ENCODE measurements at places on chromosomes 2 and 18. TPM values are rescaled to one million over a fixed set of nuclear protein-coding genes. Genes with fewer than 3 reads are reported as not detected.

The C1QL2 gene
- 0.20 TPM for total RNA-seq

The CSRNP3 gene
- total RNA-seq, result 5.9 TPM

The ICOS gene
- not detected for total RNA-seq

The SCN3A gene
- total RNA-seq, result 1.4 TPM

The TEKT4 gene
- total RNA-seq, result not detected

The KCNF1 gene
- total RNA-seq, result 1.6 TPM

The ZNF638 gene
- total RNA-seq, result 87.1 TPM

The TTC27 gene
- total RNA-seq, result 23.5 TPM

The PMAIP1 gene
- total RNA-seq, result 98.1 TPM

DNA sequence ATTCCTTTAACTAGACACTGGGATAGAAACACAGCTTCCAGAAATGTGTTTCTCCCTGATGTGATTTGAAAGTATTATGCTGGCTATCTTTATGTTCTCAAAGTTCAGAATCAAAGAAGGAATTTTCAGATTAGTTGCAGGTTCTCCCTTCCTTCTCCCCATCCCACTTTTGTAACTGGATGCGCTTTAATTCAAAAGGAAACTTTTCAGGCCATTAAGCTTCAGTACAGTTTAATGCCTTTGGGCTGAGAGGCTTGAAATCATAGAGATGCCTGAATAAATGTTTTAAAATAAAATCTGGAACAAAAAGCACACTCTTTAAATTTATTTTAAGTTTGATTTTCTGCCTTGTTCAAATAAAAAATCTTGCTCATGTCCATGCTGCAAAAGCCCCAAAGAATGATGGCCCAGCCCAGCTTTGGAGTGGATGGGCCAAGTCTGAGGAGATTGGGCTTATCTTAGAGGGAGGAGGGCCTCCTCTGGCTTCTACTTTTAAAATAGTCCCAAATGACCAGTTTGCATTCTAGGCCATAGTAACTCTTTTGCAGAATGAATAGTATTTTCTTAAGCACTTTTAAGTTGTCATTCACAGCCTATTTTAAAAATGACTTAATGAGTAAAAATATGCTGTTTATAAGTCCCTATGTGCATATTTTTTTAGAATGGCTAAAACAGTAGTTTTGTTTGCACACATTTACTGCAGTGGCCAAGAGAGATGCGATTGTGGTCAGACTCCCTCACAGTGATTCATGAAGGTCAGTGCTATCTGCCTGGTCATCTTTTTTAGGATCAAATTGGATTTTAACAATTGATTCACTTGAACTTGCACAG, 129.2 kb downstream of the MTX2 start:
- peak; percentile 60 for DNase-seq
- H3K27me3 ChIP-seq, result no peaks in the 10 kb centered on the region

DNA sequence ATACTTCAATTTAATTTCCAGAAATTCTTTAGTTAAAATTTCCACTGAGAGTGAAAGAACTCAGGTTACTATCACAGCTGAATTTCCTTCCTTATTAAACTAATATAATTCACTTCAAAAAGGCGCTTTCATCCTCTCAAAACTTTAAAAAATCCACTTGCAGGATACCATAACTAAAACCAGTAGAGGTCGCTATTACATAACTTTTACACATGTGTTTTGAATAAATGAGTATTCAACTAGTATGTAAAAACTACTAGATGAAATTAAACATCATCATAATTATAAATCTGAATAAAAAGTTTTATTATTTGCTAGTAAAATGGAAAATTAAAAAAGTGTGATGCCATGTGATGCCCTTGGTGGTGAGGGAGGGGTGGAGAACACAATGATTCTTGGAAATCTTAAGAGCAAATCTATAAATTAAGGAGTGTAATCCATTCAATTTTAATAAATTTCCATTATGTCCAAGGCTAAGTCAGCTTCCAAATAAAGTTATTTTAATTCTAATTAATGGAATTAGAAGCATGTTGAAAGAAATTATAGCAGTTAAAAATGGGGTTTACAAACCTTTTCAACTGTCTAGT, 61.4 kb downstream of the SOS1 start:
- H3K27me3 ChIP-seq, result no peaks in the 10 kb centered on the region
- no peak overlapping the region for H3K27ac ChIP-seq
- H3K4me1 ChIP-seq, result no peaks in the 10 kb centered on the region
- DNase-seq, result peak; percentile 28
- no peak overlapping the region for H3K4me3 ChIP-seq
- no peaks in the 10 kb centered on the region for H3K36me3 ChIP-seq

DNA sequence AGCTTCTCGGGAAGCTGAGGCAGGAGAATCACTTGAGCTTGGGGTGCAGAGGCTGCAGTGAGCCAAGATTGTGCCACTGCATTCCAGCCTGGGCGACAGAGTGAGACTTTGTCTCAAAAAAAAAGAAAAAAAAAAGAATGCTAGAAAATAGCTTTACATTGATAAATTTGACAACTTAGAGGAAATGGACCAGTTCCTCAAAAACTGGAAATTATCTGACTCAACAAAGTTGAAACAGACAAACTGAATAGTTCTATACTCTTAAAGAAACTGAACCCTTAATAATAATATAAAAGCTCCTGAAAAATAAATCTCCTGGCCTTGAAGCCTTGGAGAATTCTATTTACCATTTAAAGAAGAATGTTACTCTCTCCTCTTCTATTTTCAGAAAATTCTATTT, 151.0 kb upstream of the BCL2L11 start:
- peaks cover 5% of the 10 kb centered on the region for H3K27me3 ChIP-seq
- no peak for DNase-seq
- H3K27ac ChIP-seq, result no peak overlapping the region
- H3K4me1 ChIP-seq, result no peaks in the 10 kb centered on the region
- H3K36me3 ChIP-seq, result no peaks in the 10 kb centered on the region

DNA sequence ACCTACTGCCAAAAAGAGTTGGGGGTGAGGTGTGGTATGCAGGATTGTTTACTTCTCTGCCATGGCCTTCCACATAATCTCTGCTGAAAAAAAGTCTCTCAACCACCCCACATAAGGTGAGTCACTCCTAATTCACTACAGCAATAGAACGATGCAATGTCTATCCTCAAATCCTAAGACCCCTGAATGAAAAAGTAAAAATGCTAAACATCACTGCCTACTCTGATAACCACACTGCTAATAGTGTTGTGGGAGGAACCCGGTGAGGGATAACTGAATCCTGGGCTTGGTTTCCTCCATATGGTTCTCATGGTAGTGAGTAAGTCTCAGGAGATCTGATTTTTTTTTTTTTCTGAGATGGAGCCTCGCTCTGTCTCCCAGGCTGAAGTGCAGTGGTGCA, 252.5 kb downstream of the PIEZO2 start:
- H3K4me3 ChIP-seq, result no peak overlapping the region
- H3K27ac ChIP-seq, result no peak overlapping the region
- no peaks in the 10 kb centered on the region for H3K36me3 ChIP-seq

DNA sequence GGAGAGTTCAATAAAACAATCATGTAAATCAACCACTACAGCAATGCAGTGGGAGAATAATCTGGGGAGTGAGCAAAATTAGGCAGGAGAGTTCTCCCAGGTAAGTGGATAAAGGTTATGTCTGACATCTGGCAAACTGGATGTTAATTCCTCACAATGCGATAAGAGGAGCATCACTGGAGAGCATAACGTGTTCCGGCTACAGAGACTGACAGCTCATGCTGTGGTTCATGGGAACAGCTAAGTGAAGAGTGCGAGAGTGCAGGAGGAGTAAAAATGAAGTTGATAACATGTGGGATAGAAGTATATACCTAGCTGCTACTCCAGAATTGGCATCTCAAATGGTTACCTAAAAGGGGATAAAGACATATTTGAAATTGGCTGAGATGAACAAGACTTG, 153.2 kb downstream of the LTBP1 start:
- DNase-seq, result no peak
- no peak overlapping the region for H3K27ac ChIP-seq
- peaks cover 11% of the 10 kb centered on the region for H3K4me1 ChIP-seq
- no peaks in the 10 kb centered on the region for H3K36me3 ChIP-seq
- no peak overlapping the region for H3K4me3 ChIP-seq

DNA sequence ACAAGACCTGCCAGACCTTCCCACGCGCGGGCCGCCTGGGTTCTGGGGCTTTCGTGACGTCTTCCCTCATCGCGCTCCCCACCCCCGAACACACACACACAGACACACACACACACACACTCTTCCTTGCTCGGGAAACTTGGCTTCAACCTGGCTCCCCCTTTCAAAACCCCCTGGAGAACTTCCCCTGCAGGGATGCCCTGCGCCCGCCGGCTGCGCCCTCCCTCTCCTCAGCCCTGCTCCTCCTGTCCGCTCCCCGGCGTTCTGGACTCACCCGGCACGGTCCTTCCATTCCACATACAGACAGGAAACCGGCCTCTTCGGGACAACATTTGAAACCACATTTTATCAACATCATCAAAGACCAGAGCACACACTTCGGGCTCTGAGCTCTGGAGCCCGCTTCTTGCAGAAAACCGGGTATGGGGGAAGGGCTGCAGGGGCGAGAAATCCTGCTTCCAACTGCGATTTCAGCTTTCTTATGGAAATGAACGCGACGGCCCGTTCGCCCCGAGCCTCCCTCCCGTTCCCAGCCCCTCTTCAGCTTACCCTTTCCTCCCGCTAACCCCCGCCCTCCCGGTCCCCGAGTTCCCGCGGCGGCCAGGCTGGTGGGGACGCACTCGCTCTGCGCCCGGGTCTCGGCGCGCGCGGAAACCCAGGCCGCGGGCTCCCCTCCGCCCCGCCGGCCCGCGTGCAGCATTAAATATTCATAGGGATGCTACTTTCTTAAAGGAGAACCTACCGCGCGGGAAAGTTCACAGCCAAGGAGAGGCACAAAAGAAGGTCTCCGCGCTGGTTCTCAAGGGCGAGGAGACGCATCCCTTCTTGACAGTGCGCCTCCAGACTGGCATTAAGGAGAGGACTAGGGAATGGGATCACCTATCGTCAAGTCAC, 18.3 kb downstream of the POU3F3 start:
- no peaks in the 10 kb centered on the region for H3K36me3 ChIP-seq
- H3K4me3 ChIP-seq, result peak overlapping the region; percentile 66
- no peak overlapping the region for H3K27ac ChIP-seq

DNA sequence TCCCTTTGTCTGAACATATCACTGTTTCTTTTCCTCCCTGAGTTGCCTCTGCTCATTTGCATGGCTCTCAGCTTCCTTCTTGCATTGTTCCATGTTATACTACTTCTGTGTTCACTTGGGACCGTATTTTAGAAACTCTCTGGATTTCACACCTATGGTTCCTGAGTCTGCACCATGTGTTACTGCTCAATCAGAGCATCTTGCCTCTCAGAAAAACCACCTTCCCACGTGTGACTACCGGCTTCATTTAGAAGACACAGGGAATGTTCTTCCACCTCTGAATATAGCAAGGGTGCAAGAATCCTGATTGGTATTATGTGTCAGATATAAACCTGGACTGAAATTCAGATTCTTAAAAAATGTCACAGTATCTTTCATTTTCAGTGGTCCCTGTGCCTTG, 731.2 kb downstream of the TDRD15 start:
- no peaks in the 10 kb centered on the region for H3K4me1 ChIP-seq
- no peak overlapping the region for H3K4me3 ChIP-seq
- no peaks in the 10 kb centered on the region for H3K27me3 ChIP-seq
- no peak for DNase-seq
- H3K36me3 ChIP-seq, result no peaks in the 10 kb centered on the region
- H3K27ac ChIP-seq, result no peak overlapping the region

GRCh38 chr18:46466234-46467160, 190.5 kb downstream of the LOXHD1 start:
- H3K36me3 ChIP-seq, result no peaks in the 10 kb centered on the region
- DNase-seq, result no peak
- no peaks in the 10 kb centered on the region for H3K4me1 ChIP-seq
- H3K27me3 ChIP-seq, result peaks cover 6% of the 10 kb centered on the region
- H3K27ac ChIP-seq, result no peak overlapping the region

- H3K27ac ChIP-seq, result no peak overlapping the region
- no peaks in the 10 kb centered on the region for H3K36me3 ChIP-seq
- H3K4me1 ChIP-seq, result no peaks in the 10 kb centered on the region
- H3K4me3 ChIP-seq, result no peak overlapping the region
Measured at GRCh38 chr2:19793132-19793750, 108.5 kb downstream of the TTC32 start.

DNA sequence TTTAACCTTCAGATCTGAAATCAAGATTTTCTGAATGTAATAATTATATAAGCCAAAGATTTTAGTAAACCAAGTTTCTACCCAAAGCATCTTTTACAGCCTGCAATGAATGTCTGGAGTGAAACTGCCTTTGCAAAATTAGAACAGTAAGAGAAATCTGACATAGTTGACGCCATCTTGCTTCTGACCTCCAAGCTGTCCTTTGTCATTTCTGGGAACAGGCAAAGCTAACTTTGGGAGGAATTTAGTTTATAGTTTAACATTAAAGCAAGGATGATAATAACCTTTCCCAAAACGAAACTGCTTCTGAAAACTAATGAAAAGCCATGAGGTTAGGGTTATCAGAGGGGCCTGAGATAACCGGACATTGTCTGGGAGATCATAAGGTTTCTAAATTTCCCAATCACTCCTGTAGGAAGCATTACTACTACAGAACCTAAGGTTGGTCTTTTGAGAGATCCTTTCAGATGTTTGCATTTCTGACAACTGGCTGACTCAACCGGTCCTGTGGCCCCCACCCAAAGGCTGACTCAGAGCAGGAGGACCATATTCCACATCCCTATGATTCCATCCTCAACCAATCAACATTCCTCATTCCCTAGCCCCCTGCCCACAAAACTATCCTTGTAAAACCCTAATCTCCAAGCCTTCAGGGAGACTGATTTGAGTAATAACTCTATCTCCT, 124.5 kb downstream of the TMEM131 start:
- DNase-seq, result peak; percentile 93
- H3K27me3 ChIP-seq, result no peaks in the 10 kb centered on the region
- H3K36me3 ChIP-seq, result no peaks in the 10 kb centered on the region

DNA sequence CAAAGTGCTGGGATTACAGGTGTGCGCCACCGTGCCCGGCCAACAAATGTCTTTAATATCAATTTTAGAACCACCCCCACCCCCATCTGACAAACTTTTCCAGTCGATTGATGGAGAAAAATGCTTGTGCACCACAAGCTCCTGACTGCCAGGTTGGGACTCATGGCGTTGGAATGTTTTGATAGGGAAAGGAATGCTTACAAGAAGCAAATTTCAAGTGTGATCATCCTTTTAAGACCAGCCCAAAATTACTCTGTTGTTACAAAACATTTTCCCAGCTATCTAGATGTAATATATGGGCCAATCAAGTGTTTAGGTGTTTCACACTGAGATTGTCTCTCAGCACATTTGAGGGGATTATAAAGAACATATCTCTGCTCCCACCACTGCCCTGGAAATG, 45.2 kb downstream of the UBXN4 start:
- H3K27me3 ChIP-seq, result no peaks in the 10 kb centered on the region
- peaks cover 36% of the 10 kb centered on the region for H3K36me3 ChIP-seq
- H3K27ac ChIP-seq, result peak overlapping the region; percentile 76

GRCh38 chr2:3101016-3101942, 276.3 kb downstream of the EIPR1 start:
- H3K27ac ChIP-seq, result no peak overlapping the region
- H3K36me3 ChIP-seq, result no peaks in the 10 kb centered on the region
- no peak overlapping the region for H3K4me3 ChIP-seq
- DNase-seq, result no peak

Data from astrocyte (in vitro differentiated cells and primary cell).